ENCODE measurements at places on chromosomes 5 and 9.
A peak's percentile ranks its signal among the peaks of the same experiment; 100 is the strongest.

- DNase-seq: no peak
Observed at GRCh38 chr5:129945774-129946270, 41.6 kb downstream of the CHSY3 start.

DNA sequence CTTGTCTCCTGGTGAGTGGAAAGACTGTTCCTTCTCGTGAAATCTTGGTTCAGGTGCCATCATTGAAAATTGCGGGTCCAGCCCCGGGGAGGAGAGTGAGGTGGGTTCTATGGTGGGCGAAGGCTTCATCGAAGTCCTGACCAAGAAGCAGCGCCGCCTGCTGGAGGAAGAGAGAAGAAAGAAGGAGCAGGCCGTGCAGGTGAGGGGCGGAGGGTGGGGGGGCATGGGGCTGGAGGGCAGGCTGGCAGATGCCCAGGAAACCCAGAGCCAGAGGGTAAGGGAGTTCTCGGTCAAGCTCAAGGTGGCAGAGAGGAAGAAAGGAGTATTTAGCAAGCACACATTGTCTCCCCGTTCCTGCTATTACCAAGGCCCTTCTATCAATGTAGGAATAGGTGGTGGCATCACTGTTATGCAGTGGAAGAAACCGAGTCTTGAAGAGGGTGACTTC is 24.3 kb upstream of the POMT1 start:
- peak; percentile 67 for DNase-seq

DNA sequence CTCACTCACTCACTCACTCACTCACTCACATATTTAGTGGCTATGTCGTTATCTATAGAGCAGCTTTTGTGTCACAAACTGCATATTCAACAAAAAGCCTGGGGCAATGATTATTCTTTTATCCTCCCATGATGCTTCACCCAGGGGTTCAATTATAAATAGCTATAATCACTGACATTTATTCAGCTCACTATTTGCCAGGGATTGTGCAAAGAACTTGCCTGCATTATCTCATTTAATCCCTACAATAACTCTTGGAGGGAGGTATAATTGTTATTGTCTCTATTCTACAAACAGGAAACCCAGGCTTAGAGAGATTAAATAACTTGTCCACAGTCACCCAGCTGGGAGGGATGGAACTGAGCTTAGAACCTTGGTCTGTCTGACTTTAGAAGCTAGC is 298.0 kb upstream of the MSX2 start:
- DNase-seq: no peak

- peak; percentile 49 for DNase-seq
Observed at GRCh38 chr9:136204838-136205706, at the start of gene LHX3. Gene LHX3 (minus strand): TSS chr9:136205128. CDS start chr9:136205012, 116 bp downstream.

DNA sequence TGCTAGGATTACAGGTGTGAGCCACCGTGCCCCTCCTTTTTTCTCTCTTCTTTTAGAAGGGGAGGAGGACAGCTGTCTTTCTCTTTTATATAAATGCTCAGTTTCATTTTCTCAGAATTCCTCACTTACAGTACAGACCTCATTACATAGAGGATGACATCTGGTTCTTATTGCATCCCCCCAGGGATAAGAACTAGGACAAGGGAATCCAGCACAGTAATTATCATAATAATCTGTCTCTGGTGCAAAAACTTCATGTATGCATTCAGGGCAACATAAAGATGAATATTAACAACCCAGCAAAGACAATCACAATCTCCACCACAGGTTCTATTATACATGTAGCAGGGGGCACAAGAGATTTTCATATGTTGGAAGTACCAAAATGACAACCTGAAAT is 5.1 kb downstream of the SPZ1 start:
- no peak for DNase-seq

GRCh38 chr5:52709167-52709925 is 78.4 kb upstream of the ITGA1 start:
- DNase-seq: peak; percentile 69

DNA sequence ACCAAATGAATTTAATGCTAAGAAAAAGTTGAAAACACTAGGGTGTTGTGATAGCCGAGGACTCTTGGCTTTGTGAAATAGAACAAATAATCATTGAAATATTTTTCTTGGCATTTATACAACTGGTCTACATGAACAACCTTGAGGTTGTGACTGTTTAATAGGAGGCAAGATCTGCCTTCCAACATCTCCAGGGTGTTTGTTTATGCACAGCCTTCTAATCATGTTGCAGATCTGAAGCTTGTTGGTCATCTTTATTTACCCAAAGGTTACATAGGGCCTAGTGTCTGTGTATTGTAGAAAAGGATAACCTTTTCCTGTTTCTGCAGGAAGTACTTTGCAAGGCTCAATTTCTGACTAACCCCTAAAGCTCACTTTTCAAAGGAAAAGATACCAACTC is 65.2 kb upstream of the RANBP3L start:
- no peak for DNase-seq

- DNase-seq: no peak
Observed at GRCh38 chr9:37425298-37425752, 2.8 kb downstream of the GRHPR start.

DNA sequence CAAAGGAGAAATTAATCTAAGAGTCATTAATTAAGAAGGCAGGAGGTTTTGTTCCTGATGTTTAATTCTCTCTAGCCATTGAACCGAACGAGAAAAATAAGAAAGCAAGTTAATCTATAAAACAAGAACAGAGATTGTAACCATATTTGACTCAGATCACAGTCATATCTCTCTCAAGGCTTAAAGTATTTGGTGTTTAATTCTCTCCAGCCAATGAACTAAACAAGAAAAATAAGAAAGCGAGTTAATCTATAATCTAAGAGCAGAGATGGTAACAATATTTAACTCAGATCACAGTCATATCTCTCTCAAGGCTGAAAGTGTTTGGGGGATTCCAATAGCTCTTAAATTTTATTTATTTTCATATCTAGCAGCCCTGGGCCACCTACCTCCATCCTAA is 74.4 kb upstream of the SHISAL2B start:
- DNase-seq: no peak

DNA sequence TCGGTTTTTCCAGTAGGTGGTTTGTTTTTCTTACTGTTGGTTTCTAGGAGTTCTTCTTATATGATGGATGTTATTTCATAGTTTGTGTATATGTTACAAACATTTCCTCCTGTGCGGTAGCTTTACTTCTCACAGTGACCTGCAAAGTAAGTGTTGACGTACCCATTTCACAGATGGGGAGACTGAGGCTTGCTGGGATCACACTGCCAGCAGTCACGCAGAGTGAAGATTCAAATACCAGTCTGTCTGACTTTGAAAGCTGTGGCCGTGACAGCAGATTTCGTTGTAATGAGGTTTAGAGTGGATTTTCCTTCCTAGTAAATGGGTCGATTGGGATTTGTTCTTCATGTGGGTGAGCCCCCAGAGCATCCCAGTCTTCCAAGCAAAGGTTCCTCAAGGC is 13.0 kb downstream of the DBH start:
- no peak for DNase-seq

GRCh38 chr5:144142824-144143162 is 27.7 kb downstream of the YIPF5 start:
- no peak for DNase-seq

DNA sequence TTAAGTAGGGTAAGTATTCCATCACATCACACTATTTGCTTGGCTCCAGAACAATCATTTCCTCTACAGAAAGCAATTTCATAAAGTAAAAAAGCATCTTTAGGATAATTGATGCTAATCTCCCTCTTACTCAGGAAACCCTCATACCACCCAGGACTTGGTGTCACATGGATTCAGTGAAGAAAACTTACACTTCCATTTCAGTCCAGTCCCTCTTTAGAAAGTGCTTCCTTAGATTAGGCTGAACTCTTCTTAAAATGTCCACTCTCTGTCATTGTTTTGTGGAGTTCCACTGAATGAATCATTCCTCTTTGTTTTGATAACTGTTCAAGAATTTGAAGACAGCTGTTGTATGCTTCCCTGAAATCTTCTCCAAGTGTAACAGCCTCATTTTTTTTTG is 144.0 kb upstream of the ZNF462 start:
- no peak for DNase-seq

- DNase-seq: no peak
Observed at GRCh38 chr5:91176288-91177016, 206.7 kb downstream of the ARRDC3 start.

- no peak for DNase-seq
Observed at GRCh38 chr9:30584559-30584958, 1799.9 kb upstream of the ACO1 start.

GRCh38 chr9:12604164-12604821 is 88.9 kb upstream of the TYRP1 start:
- no peak for DNase-seq

DNA sequence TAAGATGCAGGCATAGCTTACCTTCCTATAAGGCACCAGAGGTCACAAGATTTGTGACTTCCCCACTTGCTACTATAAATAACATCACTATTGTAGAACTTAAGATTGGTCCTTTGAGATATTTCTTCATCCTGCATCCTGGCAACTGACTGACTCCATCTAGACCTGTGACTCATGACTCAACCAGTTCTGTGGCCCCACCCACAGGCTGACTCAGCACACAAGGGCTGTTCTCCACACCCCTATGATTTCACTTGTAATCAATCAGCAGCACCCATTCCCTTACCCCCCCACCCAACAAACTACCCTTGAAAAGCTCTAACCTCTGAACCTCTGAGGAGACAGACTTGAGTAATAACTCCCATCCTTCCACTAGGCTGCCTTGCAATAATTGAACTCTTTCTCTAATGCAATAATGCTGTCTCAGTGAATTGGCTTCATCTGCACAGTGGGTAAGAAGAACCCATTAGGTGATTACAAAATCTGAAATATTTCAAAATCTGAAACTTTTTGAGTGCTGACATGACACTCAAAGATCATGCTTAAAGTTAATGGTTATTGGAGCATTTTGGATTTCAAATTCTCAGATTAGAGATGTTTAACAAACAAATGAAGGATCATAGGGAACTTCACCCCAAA is 296.7 kb downstream of the ARL15 start:
- DNase-seq: peak; percentile 35

GRCh38 chr5:93186076-93186682 is 394.8 kb downstream of the NR2F1-AS1 start:
- no peak for DNase-seq

- no peak for DNase-seq
Observed at GRCh38 chr9:134014946-134015345, 10.3 kb upstream of the BRD3OS start.

DNA sequence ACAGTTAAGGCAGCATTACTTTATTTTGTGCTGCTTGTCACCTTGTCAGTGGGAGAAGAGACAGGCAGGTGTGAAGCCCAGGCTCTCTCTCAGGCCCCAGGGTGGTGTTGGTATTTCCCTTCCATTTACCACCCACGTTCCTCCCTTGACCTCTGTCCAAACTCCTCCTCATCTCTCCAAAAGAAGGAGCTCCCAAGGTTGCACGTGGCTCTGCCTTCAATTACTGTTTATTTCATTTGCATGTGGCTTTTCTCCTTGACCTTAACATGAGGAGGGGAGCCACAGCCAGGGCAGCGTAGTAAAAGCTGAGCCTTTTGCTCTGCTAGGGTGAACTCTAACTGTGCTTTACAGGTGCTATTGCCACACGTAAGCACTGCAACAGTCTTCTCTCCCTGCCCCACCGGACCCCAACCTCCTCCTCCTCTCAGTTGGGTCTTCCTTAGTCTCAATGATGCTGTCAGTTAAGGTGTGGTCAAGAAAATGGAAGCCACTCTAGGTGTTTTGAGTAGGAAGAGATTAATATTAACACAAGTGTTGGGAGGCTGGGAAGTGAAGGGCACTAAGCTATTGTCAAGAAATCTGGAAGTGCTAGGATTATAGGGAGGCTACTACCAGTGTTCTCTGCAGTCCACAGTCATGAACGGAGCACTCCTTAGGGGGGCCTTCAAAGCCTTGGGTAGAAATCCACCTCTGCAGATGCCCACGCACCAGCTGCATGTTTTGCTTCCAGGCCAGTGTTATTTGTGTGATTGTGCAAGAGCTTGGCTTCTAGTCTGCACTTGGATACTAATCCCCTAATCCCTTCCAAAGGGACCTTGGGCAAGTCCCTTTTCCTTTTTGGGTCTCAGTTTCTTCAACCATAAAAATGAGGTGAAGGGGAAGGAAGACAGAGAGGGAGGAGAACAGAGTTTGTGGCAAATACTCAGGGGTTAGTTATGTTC is 3.9 kb upstream of the ALDH1B1 start:
- no peak for DNase-seq

DNA sequence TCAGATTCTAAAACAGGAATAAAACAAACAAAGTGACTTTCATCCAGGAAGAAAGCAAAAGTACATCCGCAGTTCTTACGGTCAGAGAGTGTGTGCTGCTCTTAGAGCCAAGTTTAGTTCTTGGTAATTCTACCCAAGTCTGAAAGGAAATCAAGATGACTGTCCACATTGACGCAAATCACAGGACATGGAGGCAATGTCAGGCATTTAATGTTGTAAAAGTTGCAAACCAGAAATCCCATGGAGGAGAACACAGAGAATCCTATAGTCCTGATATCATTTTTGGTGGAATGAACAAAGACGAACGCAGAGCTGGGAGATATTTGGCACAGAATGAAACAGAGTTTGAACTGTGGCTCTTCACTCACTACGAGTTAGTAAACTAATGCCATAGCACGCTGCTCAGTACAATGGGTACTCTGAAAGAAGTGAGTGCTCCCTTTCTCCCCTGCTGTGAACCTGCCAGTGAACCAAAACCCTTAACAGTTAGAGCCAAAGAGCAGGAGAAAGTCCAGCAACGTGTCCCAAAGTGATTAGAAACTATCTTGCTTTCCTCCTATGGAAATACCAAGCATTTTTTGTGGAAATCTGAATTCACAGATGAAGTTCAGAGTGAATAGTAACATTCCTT is 74.3 kb downstream of the MUSK start:
- no peak for DNase-seq

DNA sequence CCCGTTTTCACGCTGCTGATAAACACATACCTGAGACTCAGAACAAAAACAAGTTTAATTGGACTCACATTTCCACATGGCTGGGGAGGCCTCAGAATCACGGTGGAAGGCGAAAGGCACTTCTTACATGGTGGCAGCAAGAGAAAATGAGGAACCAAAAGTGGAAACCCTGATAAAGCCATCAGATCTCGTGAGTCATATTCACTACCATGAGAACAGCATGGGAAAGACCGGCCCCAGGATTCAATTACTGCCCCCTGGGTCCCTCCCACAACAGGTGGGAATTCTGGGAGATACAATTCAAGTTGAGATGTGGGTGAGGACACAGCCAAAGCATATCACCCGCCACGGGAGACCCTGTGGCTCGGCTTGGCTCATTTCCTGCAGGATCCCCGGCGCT is 20.2 kb downstream of the EXD3 start:
- DNase-seq: no peak

Measured in activated CD8-positive, alpha-beta T cell treated with anti-CD3 and anti-CD28 coated beads, Interleukin-2, amount 10 ng/mL, durations not matched to agents 7 days and 5 days (primary cell).